K562 (cell line): ENCODE measurements at places on chromosomes 7 and 10.
A peak's percentile ranks its signal among the peaks of the same experiment; 100 is the strongest.

DNA sequence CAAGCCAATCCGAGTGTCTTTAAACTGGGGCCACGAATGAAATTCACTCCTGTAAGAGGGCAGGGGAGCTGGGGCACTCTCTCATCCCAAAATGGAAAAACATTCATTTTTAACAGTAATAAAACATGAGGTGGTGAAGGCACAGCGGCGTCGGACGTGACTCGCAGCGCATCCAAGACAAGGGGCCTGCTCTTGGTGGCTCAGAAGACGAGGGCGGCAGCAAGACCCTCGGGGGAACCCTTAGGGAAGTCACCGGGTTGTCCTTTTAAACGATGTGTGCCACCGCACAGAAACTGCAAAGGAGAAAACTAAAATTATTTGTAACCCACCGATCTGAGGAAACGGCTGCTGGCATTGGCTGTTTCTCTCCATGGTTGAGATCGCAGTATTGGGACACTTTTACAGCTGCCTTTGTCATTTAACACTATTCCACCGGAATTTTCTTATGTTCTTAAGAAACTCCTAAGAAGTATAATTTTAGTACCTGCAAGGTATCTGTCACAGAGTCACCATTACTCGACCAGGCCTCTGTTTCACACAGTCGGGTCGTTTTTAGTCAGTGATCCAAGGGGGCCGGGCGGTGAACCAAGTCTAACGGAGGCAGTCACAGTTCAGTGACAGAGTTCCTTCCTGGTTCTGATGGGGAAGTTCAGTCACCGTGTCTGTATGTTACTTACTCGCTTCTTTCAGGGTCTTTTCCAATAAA, 159.3 kb downstream of the PTPRN2 start:
- DNase-seq, result no peak

- no peak for DNase-seq
These were observed 100.5 kb downstream of the PRKAG2 start for GRCh38 chr7:151776446-151776845.

DNA sequence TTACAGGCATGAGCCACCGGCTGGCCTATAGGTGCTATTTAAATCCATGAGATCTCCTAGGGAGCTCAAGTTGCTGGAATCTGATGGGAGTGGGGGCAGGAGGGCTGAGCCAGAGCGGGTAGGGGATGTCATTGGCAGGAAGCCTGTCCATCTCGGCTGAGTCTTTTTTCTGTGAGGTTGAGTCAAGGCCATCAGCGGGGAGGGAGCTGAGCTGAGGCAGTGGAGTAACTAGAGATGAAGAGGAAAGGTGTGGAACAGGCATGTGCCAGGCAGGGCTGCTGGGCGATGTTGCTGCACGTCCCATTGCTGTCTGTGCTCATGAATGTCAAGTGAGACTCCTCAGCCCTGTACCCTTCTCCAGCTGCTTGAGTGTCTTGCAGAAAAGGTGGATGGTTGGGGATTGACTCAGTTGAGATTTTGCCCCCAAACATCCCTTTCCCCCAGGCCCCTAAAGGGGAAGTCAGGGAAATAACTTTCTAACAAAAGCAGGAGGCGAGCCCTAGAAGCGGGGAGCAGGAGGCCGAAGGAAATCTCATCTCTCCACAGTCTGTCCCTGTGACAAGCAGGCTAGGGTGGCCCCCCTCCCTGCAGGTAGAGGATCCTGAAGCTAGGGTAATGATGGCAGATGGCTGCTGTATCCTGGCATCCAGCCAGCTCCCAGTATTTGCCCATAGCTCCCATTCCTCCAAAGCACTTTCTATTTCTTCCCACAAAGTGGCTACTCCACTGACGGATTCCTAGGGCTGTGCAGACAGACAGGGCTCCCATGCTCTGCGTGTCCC, 5.4 kb downstream of the ATP6V1F start:
- DNase-seq, result no peak

- no peak for DNase-seq
These were observed 156.6 kb upstream of the LYZL2 start for GRCh38 chr10:30786131-30786530.

- DNase-seq, result no peak
These were observed 15.7 kb upstream of the ZNF467 start for GRCh38 chr7:149789101-149789500.

DNA sequence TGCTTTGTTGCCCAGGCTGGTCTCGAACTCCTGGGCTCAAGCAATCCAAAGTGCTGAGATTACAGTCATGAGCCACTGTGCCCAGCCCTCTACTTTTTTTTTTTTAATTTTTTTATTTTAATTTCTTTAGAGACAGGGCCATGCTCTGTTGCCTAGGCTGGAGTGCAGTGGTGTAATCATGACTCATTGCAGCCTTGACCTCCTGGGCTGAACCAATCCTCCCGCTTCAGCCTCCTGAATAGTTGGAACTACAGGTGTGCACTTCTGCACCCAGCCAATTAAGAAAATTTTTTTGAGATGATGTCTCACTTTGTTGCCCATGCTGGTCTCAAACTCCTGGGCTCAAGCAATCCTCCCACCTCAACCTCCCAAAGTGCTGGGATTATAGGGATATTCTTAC, 528.6 kb downstream of the GATA3 start:
- no peak for DNase-seq

- DNase-seq, result no peak
These were observed 271.9 kb downstream of the LRMDA start for GRCh38 chr10:75703191-75703854.

DNA sequence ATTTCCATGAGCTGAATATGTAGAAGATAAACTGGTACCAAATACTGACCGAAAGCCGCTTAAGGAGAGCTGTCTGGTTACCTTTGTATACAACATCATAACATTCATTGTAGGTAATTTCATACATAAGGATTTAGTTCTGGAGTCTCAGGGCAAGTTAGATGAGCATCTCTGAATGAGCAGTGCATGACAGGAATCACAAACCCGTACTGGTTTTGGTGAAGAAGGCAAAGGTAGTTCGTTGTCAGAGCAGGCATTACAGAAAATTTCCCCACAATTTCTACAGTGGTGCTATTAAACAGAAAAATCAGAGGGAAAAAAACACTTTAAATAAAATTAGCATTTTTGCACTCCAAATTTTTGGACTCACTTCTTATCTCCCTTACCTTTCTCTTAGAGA, 12.9 kb upstream of the PBLD start:
- DNase-seq, result no peak

DNA sequence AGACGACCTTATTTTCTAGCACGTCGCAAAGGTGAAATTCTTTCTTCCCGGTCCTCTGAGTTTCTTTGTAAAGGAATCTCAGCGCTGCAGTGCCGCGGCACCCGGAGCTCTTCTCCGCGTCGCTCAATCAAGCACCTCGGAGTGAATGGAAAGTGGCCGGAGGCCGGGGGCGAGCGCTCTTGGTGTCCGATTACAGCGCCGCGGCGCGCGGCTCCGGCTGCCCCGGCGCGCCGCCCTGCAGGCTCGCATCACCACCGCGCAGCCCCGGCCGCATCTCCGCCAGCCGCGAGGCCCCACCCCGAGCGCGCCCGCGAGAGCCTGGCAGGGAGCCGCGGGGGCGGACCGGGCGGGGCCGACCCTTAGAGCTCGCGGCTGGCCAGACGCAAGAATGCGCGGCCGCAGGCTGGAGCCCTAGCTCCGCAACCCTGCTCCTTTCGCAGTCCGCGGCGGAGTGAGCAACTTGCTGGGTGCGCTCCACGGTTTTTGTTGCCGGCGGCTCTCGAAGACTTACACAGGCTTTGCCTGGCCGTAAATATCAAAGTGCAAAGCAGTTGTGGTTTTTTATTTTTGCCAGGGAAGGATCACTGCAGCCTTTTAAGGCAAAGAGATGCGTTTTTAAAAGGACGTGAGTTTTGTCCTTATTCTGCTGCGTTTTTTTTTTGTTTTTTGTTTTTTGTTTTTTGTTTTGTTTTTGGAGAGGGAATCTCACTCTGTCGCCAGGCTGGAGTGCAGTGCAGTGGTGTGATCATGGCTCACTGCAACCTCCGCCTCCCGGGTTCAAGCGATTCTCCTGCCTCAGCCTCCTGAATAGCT, at the start of gene SEMA3C:
SEMA3C (minus strand) TSS at position 143 of the 813 bp plus-strand sequence. CDS start 2,270 bp downstream, outside the sequence.
- DNase-seq, result peak; percentile 57

- DNase-seq, result no peak
These were observed 99.5 kb upstream of the TNRC18 start for GRCh38 chr7:5523052-5523711.

DNA sequence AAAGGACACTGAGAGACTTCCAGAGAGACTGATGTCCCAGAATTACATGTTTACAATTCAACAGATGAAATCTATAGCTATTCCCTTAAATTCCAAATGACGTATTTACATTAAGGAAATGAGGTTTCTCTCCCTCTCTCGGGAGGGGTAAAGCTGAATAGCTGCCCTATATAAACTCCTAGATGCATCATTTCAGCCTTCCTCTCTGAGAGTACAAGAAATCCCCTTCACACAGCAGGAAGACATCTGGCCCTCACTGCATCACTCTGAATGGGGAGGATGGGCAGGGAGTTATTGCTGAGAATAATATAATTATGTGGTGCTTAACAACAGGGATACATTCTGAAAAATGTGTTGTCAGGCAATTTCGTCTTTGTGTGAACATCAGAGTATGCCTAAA, 11.0 kb downstream of the POT1 start:
- DNase-seq, result no peak

DNA sequence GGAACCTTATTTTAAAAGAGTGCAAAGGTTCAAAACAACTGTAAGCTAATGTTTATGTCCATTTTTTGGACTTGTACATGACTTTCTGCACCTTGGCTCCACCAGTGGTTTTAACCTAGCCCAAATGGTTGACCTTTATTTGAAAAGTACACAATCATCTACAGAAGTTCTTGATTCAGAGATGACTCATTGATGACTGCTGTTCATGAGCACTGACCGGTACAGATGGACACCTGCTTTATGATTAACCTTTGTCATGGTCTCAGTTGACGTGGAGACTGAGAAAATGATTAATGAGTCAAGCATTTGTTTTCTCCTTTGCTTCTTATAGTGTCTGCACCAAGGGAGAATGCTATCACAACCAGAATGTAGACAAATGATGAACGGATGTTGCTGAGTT, 55.7 kb upstream of the PTER start:
- DNase-seq, result no peak

GRCh38 chr10:96548589-96548988, 34.9 kb upstream of the TLL2 start:
- DNase-seq, result no peak

- DNase-seq, result no peak
These were observed 171.3 kb upstream of the STEAP4 start for GRCh38 chr7:88477976-88478375.

GRCh38 chr10:110842326-110842904, 29.3 kb upstream of the PDCD4 start:
- DNase-seq, result no peak

DNA sequence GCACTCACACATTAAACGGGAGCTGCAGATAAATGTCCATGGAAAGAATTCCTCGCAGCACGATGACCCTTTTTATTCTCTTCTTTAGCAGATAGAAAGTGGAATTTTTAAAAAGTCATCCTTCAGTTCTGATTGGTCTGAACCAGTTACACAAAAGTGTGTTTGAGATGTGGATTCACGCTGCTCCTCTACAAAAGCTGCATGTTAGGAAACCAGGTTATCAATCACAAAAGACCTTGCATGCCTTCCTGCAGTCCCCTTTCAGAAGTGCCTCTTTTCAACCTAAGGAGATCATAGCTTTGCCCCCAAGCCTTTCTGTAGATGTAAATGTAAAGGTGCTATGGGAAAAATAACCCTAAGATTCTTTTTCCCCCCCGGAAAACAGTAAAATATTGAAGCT, 299.7 kb downstream of the PLXDC2 start:
- no peak for DNase-seq

DNA sequence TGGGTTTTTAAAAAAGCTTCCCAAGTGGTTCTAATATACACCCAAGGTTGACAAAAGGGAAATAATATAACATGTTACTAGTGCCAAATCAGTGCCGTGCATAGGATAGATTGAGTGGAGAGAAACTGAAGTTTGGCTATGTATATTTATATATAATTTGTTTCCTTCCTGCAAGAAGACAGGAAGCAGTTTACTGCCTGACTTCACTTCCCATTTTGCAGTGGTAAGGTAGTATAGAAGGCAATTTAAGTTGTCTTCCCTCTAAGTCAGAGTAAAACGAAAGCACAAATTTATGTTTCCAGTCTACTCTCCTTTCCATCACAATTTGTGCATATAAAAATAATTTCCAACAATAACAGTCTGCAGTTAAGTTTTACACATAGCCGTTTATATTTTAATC, 3.4 kb upstream of the HYCC1 start:
- no peak for DNase-seq

GRCh38 chr7:132255115-132255797, 321.0 kb downstream of the PLXNA4 start:
- DNase-seq, result no peak

GRCh38 chr7:138400400-138400886, 59.6 kb upstream of the TRIM24 start:
- DNase-seq, result peak; percentile 77

DNA sequence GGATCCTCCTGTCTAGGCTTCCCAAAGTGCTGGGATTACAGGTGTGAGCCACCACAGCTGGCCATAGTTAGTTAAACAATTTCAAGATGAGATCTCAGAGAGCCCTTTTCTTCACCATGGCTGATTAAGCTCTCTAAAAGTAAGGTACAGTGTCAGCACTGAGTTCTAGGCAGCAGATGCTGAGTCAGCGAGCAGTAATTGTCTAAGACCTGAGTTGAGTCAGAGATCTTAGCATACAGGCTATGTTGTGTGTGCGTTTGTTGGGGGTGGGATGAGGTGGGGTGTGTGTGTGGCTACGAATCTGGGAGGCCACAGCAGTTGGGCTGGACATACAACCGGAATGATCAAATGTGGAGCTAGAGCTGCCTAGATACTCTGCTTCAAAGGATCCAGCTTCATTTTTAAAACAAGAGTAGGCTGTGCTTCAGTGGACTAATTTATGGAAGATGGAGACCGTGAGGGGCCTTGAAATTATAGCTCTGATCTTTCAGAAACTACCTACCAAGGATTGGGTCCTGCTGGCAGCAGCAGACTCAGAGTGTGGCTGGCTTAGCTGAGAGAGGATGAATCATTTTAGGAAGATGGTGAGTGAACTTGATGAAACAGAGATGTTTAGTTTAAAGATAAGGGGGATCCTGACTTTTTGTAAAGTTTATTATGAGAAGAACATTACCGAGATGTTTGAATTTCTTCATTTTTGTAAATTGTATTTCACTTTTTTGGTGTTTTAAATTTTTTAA, 17.5 kb upstream of the MTPN start:
- DNase-seq, result peak; percentile 74

- DNase-seq, result no peak
These were observed 8.1 kb downstream of the CYP26A1 start for GRCh38 chr10:93081834-93082233.

DNA sequence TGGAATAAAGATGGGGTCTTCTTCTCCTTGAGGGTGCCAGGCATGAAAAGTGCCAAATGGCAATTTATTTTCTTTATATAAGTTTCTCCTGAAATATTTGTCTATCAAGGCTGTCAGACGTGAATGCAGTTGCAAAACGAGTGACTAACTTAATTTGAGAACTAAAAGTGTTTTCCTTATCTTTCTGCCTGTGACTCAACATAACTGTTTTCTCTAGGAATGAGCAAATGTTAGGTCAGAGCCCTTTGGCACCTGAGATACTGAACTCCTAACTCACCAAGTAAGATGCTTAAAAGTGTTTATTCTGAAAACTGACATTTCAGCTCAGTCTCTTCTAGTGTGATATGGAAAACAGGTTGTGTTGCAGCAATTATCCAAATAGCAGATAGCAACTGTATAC, 197.0 kb downstream of the STK31 start:
- DNase-seq, result no peak
